Stimulated activated naive CD4-positive, alpha-beta T cell (primary cell): ENCODE measurements at places on chromosomes 11 and 22.

GRCh38 chr11:32002311-32002710 lies 88.6 kb upstream of the RCN1 start:
- no peak for DNase-seq

- DNase-seq, result no peak
Observed at GRCh38 chr11:117752071-117752470, 44.9 kb downstream of the DSCAML1 start.

DNA sequence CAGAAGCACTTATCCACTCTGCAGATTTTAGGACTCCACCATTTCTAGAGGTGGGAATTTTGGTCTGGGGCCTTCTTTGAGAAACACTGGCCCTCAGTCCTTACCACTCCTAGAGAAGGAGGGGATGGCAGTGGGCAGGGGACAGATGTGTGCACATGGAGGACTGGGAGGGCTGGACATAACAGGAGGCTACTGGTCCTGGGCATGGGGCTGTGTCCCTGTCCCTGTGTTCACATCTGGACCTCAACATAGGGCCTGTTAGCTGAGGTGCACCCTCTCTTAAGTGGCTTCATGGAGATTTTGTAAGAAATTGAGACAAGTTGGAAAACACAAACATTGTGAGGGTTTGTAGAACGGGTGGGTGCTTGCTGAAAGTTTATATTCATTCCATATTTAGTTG lies 103.4 kb downstream of the ATXN10 start:
- DNase-seq, result no peak

- no peak for DNase-seq
Observed at GRCh38 chr11:129704831-129705230, 110.8 kb upstream of the TMEM45B start.

GRCh38 chr11:47056261-47056915 lies 119.8 kb downstream of the CSTPP1 start:
- DNase-seq, result no peak

- DNase-seq, result no peak
Observed at GRCh38 chr11:23674866-23675265, 814.6 kb upstream of the CCDC179 start.

DNA sequence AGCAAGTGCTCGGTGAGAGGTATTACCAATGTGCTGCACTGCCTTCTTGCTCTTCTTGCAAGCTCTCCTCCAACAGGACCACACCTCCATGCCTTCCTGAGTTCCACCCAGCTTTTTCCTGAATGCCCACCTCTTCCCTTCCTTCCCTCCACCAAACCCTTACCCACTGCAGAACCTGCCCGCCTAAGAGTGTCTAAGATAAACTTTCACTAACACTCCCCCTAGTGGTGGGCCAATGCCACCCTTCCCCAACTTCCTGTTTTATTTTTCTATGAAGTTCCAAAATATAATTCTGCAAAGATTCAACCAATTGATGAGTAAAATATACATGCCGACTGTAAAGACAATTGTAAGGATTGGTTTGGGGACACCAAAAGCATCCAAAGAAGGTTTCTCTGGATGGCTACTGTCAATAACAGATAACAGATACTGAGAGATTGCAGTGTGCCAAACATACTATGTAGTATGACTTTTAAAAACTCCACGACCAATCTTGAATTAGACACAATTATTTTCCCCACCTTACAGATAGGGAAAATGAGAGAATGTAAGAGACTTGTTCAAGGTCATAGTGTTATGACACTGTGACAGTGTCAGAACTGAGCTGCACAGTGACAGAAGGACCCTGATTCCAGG lies 38.6 kb upstream of the BMAL1 start:
- peak; percentile 25 for DNase-seq

GRCh38 chr22:20783844-20784723 lies 10.2 kb downstream of the SERPIND1 start:
- DNase-seq, result no peak

DNA sequence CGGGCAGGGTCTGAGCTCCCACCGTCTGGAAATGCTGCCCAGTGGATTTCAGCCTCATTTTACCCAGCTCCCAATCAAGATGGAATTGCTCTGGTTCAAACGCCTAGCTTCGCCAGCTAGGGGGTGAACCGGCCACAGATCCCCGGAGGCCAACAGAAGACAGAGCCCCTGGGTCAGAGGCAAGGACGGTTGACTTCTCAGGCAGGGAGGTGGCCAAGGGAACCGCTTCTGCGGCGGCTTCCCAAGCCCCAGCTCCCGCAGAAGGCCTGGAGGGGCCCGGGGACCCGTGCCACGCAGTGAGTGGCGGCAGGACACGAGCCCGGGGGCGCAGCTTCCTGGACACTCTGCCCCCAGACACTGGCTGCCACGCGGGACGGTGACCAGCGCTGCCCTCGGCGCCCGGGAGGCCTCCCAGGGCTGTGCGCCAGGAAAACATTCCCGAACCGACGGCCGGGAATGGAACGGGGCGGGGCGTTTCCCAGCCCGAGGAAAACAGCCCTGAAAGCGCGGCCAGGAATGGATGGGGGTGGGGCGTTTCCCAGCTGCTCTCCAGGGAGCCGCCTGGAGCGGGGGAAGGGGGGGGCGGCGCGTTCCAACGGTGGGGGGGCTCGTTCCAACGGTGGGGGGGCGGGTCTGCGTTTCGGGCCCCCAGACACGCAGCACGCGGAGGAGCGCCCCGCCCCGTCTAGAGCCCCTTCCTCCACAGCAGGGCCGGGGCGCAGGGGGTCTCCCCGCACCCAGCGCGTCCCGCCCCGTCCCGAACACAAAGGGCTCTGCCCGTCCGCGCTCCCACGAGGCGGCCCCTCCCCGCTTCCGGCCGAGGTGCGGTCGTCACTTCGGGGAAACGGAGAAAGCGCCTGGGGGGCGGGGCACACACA lies 13.5 kb upstream of the B4GALNT4 start:
- peak; percentile 88 for DNase-seq

DNA sequence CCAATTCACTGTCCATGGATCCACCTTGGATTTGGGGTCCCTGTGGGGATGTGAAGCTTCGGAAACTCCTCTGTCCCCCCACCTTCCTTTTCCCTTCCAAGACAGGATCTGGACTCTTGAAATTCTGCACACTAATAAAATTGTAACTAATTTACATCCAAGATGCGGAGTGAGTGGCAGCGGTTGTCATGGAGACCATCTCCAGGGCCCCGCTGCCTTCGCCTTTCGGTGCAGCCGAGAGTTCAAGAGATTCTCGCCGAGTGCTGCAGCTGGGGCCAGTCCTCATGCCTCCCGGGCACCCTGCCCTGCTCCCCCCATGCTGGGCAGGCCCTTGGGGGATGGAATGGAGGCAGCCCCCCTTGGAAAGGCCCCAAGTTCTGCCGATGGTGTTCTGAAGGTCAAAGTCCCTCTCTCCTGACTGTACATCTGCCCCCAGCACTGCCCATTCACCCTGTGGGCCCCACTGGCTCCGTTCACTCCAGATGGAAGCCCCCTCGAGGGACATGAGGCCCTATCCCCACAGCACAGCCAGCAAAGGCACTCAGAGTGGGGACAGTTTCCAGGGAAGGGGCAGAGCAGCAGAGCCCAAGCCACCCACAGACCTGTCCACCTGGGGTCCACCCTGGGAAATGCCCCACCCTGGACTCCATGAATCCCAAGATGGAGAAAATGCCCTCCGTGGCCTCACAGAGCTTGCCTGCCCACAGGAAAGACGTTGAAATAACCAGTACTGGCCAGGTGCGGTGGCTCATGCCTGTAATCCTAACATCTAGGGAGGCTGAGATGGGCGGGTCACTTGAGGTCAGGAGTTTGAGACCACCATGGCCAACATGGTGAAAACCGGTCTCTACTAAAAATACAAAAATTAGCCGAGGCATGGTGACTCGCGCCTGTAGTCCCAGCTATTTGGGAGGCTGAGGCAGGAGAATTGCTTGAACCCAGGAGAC lies 25.9 kb downstream of the IGLL1 start:
- DNase-seq, result no peak

- no peak for DNase-seq
Observed at GRCh38 chr11:78179459-78180071, 8.9 kb downstream of the KCTD21 start.

GRCh38 chr11:47536915-47537314 lies 16.0 kb downstream of the CELF1 start:
- DNase-seq, result no peak

DNA sequence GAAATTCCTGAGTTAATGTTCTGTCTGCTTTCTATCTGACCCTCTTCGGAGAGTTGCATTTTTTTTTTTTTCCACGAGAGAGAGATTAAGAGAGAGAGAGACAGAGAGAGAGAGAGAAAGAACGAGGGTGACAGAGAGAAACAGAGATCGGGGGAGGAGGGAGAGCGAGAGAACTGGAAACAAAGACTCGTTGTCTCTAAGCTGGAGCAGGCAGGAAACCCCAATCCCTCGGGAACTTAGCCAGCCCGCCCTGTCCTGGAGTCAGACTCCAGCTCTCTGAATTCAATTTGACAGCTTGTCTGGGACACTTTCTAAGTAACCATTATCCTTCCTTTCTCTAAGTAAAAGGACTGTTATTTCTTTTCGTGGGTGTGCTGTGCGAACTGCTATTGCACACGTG lies 76.9 kb downstream of the KCNJ1 start:
- no peak for DNase-seq

- no peak for DNase-seq
Observed at GRCh38 chr22:40857309-40857855, 434 bp downstream of the XPNPEP3 start.

DNA sequence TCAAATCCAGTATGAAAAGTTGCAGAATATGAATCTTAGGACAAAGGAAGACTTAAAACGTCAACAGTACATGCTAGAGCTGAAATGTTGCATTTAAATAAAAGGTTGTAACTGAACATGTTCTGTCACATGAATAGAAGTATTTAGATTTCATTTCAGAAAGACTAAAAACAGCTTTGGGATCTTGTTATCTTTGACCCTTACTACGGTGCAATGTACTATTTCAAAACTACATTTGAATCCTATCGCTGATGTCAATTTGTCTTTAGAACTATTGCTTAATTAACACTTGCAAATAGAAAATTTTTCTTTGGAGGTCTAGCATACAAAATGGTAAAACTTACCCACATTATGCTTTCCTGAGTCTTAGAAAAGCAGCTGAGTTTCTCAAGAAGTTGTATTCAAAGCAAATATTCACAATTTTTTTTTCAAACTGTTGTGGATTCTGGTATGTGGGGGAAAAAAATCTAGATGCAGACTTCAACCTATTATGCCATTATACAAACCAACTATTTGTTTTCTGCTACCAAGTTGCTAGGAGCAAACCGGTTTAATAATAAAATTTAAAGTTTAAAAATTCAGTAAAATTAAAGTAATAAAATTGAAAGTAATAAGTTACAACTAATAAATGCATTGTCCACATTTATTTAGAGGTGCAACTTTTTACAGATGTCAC lies 25.4 kb downstream of the CSTF3 start:
- no peak for DNase-seq

DNA sequence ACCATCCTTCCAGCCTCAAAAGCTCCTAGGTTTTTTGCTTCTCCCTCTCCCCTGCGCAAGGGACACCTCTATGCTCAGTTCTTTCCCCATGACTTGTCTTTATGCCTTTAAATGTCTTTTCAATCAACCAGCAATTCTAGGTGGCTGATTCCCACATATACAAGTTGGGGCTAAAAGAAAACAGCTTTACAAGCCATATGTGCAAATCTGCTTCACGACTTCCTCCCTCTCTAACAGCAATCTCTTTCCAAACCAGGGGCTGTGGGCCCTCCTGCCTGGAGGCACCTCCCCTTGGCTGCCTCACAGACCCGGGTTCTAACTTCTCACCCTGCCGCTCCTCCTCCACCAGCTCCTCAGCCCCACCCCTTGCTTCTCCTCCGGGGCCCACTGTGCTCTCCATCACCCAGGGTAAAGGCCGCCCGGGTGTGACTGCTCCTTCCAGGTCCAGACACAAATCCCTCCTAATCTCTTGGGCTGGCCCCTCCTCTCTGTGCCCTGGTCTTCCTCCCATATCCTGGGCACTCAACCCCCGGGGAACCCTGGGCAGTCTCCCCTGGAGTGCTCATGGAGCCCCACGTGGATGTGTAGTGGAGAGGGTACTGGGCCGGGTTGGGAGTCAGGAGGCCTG lies 14.1 kb downstream of the TMPRSS13 start:
- no peak for DNase-seq

- DNase-seq, result no peak
Observed at GRCh38 chr11:61545341-61545740, 35.5 kb downstream of the SYT7 start.

DNA sequence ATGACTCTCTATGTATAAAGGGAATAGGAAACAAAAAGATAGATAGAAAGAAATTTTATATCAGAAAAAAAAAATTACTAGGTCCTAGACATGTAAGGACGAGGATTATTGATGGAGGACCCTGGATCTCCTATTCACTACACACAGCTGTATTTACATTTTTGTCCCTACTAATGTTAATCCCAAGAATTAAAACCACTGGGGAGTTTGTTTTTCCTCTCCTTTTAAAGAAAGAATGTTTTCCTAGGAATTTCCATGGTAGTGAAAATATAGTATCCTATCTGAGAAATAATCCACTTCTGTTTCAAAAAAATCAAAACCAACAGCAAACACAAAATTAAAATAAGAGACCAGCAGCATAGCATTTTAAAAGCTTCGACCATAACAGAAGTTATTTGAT lies 41.1 kb downstream of the PDGFD start:
- no peak for DNase-seq

DNA sequence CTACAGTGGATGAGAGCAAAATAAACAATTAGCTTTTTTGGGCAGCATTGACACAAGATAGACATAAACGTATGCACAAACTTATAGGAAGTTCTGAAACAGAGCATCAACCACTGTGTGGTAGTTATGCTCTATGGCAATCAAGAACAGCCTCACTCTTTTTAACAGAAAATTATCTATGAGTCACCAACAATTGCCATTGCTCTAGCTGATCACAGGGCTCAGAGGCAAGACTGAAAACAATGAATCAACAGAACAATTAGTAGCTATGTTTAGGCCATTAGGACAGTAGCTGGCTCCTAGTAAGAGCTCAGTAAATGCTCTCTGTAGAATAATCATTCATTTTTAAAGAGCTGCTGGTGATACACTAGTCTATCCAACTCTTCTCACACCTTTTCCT lies 34.9 kb upstream of the PICALM start:
- DNase-seq, result no peak

- no peak for DNase-seq
Observed at GRCh38 chr11:65978391-65979238, 17.1 kb downstream of the SART1 start.

DNA sequence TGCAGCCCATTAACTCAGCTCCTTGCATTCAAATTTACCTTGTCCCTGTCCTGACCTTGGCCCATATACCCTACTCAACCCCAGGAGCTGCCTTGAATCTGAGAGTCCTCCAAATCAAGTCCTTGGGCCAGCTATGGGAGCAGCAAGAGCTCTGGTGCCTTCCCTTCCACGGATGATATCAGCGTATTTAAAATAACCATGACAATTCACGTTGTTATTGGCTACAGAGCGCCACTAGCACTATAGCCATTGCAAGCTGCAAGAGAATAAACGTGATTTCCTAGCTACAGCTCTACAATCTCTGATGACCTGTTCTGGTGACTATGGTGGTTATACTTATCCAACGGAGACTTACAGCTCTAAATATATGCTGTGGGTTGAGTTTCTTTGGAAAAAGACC lies 357.8 kb downstream of the LARGE1 start:
- no peak for DNase-seq

DNA sequence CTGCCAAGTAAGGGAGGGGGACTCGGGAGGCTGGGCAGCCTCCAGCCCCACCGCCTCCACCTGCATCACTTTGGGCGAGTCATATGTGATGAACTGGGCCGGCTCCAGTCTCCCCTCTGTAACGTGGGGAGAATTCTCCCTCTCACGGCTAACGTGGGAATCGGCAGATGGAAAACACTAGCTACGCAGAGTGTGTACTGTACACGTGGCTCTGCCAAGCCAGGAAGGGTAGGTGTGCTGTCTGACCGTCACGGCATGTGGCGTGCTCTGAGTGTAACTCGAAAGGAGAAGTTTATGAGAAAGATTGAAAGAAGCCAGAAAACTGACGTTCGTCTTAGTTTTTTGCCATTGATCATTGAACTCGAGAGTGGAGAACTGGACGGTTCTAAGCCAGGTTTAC lies 13.7 kb downstream of the TRMU start:
- DNase-seq, result no peak
